Stimulated activated CD4-positive, alpha-beta T cell treated with anti-CD3 and anti-CD28 coated beads, Interleukin-1b, Interleukin-23, amount 100 ng/mL, for 1 hour (primary cell): ENCODE measurements at places on chromosomes 5 and 9.

DNA sequence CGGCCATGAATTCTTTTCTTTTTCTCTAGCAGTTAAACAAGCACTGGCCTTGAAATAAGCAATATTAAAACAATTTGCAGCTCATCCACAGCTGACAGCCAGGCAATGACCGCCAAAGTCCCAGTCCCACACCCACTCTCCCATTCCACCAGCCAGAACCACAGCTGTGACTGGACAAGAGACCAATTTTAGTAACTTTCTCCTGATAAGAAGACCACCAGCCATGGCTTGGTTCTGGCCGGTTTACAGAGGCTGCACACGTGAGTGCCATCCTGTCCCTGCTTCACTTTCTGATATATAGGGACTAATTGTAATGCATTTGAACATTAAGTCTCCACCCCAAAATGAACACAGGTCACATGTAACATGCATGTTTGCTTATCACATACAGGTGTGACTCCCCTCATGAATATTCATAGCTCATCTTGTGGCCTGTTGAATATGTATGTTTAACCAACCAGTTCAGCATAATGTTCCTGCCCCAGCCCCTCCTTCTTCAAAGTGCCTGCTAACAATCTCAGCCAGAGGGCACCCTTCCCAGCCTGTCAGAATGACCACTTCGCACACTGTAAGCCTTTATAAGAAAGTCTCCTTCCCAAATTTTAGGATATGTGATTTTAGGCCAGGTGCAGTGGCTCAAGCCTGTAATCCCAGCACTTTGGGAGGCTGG is 23.9 kb upstream of the FANCC start:
- no peak for DNase-seq

- no peak for DNase-seq
Measured at GRCh38 chr5:59238126-59238902, 655.2 kb downstream of the PDE4D start.

DNA sequence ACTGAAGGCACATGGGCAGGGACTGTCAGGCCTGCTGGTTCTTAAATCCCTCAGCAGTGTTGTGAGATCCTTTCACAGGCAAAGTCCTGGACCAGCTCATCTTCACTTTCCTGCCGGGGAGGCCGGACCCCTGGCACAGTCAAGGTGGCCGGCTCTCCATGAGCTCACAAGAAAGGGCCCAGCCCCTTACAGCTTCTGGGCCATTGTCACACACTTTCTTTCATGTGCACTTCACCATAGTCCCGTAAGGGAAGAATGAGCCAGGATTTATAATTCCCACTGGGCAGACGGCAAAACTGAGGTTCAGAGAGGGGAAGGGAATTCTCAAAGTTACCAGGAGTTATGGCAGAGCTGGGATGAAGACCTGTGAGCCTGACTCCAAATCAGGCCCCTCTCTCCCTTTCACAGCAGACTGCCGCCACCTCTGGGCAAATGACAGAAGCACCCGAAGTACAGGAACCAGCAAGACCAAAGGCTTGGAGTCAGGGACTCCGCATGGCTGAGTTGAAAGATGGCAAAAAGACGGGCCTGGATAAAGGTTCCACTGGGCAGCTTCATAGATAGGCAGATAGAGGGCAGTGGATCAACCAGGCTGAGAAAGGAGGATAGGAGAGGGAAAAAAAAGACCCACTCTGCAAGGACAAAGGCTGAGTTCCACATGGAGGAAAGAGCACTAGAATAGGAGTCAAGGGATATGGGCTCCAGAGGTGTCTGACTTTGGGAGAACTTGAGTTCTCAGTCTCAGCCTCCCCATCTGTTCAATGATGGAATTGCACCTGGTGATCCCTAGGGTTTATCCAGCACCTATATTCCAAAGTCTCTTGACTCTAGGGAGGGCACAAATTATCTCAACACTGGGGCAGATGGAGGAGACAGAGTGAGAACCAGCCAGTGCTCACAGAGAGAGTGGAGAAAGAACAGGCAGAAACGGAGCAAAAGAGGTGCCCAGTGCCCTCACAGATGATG is 128.7 kb downstream of the PAX5 start:
- DNase-seq: no peak

DNA sequence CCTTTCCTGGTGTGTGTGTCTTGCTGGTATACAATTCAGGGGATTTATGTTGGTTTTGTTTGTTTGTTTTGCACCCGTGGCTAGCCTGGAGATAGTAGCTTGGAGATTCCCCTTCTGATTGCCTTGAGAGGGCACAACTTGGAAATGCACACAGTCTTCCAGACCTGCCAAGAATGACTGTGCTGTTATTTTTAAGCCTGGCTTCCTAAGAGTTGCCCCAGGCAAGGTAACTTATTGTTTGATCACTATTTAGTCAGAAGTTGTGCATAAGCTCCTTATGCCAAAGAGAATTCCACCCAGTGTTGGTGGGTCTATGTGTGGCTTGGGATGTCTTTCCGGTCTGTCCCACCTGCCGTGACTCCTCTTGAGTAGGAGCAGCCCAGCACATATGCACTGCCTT is 421.9 kb upstream of the KCNN2 start:
- DNase-seq: no peak

GRCh38 chr9:84169240-84169639 is 171.3 kb downstream of the SLC28A3 start:
- no peak for DNase-seq

GRCh38 chr5:27353540-27353939 is 315.2 kb upstream of the CDH9 start:
- no peak for DNase-seq

DNA sequence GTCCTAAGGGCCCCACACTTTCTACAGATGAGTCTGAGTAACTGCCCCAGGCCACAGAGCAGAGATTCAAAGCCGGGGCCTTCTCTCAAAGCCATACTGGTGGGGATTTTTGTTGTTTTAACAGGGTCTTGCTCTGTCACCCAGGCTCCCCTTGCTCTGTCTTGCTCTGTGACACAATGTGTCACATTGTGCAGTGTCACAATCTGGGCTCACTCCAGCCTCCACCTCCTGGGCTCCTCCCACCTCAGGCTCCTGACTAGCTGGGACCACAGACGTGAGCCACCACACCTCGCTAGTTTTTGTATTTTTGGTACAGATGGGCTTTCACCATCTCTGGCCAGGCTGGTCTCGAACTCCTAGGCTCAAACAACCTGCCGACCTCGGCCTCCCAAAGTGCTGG is 8.6 kb downstream of the AGPAT2 start:
- no peak for DNase-seq

DNA sequence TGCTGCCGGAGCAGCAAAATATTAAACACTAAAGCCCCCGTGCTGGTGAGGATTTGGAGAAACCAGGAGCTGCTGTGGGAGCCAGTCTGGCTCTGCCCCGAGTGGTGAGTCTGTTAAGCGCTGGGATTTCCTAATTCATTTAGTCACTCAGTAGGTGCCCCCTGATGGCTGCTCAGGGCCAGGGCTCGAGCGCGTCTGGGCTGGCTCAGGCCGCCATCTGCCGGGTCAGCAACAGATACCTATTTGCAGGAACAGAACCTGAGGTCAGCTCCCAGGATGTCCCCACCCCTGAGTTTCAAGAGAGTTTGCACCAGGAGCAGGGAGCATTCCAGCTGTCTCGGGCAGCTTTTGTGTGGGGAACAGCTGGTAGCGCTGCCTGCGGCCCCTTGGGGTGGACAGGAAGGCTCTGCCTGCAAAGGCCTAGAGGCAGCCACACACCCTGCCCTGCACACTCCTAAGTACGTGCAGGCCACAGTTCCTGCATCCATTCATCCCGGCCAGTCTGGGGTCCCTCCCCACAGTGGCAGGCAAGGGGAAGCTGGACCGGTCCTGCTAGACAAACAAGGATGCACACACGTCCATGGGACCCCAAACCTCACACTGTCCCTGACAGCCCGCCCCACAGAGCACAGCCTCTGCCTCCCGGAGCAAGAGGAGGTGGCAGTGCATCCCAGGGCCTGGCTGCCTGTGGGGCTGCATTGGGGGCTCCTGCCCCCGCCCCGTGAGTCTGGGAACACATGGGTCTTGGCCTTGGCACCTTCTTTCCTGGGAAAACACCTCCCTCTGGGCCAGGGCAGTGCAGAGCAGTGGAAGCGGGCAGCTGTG is 83.7 kb downstream of the ADAMTS2 start:
- no peak for DNase-seq

GRCh38 chr9:109181284-109181683 is 14.2 kb upstream of the FRRS1L start:
- DNase-seq: no peak

DNA sequence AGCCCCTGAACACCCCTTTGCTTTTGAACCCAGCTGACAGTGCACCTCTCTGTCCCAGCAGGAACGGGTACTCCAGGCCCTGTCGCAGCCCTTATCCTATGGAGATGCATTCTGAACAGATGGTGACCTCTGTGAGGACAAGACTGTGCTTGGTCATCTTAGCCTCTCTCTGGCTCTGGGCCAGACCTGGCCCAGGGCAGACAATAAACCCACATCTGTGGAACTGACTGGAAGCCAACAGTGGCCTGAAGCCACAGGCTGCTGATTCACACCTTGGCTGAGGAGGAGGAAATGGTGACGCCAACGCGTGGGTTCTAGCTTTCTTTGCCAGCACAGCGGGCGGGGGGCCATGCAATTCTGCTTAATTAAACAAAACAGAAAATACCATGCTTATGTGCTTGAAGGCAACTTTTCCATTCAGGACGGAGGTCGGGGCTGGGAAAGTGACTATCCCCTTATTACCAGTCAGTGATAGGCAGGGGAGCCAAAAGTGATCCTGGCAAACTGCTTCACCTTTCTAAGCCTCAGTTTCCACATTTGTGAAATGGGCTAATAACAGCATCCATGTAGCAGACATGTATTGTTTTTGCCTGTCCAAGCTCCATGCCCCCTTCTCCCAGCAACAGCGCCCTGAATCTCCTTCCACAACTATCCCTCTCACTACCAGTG is 10.8 kb downstream of the SH3PXD2B start:
- DNase-seq: no peak

GRCh38 chr9:87290241-87291052 is 207.2 kb upstream of the DAPK1 start:
- DNase-seq: no peak

DNA sequence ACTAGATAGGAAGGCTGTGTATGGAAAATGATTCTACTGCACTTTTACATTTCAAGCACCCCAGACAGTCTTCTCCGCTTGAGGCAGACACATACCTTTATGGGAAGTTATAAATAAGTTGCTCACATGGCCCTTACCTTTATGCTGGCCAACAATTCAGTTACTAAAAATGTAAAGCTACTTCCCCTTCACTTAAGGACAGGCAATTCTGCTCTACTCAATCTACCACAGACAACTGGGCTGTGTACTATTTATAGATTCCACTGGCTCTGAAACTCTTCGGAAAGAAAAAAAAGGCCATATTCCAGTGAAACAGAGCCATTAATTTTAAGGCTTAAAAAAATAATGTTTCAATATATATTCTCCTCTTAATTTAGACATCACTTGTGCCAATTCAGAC is 59.4 kb downstream of the ELAVL2 start:
- no peak for DNase-seq

GRCh38 chr5:132008163-132008473 is 3.3 kb downstream of the ACSL6 start:
- no peak for DNase-seq

GRCh38 chr9:6449645-6450044 is 36.6 kb downstream of the UHRF2 start:
- DNase-seq: no peak

DNA sequence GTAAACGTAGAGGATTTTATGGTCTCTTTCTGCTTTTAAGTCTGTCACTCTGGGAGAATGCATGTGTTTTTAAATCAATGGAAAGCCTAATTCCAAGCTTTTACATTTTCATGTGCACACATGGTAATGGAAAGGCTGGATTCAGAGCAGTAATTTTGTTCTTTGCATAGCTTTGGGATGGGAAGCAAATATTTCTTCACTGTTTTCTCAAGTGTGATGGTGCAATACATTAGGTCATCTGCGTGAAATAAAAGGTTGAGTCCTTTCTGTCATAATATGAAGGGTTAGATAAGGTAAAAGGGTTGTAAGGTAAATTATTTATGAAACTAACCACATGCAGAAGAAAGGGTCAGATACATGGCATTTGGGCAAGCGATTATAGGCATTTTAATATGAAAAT is 88.2 kb upstream of the NR3C1 start:
- DNase-seq: no peak

- DNase-seq: no peak
Measured at GRCh38 chr5:72508241-72509170, 1.3 kb upstream of the ZNF366 start.

GRCh38 chr9:90464978-90465377 is 177.6 kb downstream of the DIRAS2 start:
- no peak for DNase-seq

- DNase-seq: no peak
Measured at GRCh38 chr9:122180633-122181032, 20.9 kb downstream of the MORN5 start.

DNA sequence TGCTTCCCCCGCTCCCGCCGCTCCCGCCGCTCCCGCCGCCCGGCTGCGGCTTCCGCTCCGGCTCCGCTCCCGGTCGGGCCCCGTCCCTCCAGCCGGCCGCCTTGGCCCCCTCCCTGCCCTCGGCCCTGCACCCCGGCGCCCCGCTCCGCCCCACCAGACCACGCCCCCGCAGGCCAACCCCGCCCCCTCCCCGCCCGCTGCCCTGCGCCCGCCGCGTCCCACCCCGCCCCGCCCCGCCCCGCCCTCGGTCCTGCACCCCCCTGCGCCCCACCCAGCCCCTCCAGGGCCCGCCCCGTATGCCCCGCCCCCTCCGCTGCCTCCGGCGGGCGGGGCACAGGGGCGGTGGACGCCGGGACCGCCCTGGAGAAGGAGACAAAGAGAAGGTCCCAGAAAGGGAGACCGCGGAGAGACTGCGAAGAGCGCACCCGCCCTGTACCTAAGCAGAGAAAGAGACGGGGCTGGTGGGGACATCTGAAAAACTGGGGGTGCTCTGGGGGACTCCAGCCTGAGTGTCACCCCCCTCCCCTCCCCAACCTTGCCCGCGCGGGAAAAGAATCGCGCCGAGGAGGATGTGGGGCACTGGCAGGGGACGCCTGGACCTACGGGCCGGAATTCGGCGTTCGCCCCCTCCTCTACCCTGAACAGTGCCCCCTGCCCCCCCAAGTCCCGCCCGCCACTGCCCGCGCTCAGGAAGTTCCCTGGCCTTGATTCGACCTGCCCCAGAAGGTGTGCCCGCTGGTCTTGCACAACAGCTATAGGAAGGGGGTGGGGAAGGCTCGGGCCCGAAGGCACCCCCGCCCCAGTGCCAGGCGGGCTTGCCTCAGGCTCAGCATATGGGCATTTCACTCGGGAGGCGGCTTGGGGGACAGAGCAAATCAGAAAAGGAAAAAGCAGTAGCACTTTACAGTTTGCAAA is 42.8 kb upstream of the STXBP1 start:
- peak; percentile 62 for DNase-seq

- no peak for DNase-seq
Measured at GRCh38 chr5:172805018-172805683, 28.9 kb upstream of the ERGIC1 start.

GRCh38 chr5:151253605-151253950 is 593 bp downstream of the GM2A start:
- DNase-seq: no peak

GRCh38 chr5:131109540-131110255 is 55.4 kb downstream of the HINT1 start:
- DNase-seq: no peak

- DNase-seq: no peak
Measured at GRCh38 chr9:128087262-128087661, 19.2 kb downstream of the SLC25A25 start.

GRCh38 chr9:135993765-135994500 is 32.8 kb upstream of the UBAC1 start:
- DNase-seq: no peak

- no peak for DNase-seq
Measured at GRCh38 chr5:90037646-90038045, 371.9 kb downstream of the CETN3 start.
